ENCODE measurements at places on chromosomes 13 and 19.

DNA sequence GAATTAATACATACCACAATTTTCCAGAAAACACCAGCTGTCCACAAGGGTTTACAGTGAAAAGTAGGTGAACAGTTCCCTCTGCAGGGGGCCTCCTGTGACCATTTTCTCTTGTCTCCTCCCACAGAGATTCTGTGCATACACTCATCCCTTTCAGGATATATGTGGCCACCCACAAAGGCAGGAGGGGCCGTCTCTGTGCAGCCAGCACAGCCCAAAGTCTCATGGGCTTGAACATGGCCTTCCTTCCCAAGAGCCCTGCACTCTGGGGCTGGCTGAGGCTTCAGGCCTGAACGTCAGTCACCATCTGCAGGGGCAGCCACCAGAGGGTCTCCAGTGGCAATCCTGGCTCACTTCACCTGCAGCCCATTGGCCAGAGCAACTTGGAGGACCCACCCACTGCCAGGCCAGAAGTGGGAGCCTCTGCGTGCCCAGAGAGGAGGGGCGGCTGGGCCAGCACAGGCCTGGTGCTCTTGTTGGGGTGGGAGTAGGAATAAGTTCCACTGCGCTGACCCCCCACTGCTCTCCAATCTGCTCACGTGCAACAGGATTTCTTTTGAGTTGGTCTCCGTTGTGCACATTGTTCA lies 25.1 kb downstream of the TMEM161A start:
- DNase-seq: no peak

- DNase-seq: peak; percentile 14
Observed at GRCh38 chr19:8392017-8392591, 1.9 kb downstream of the RAB11B start.

- DNase-seq: no peak
Observed at GRCh38 chr13:78201411-78201810, 282.8 kb upstream of the EDNRB start.

DNA sequence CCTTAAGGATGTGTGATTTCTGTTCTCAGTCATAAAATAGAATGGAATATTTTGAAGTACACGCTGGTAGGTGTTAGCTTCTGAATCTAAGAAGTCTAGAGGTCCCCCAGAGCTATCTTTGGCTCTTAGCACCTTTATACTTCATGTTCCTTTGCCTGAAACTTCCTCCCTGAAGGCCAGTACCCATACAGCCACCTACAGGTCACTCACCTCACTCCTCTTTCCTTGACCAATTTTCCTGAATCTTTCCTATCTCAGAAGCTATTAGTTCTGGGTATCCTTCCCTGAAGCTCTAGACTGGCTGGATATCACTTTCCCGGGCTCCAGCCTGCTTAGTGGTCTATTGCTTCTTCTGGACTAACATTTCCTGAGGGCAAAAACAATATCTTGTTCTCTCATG lies 93.4 kb upstream of the EDNRB start:
- DNase-seq: no peak

DNA sequence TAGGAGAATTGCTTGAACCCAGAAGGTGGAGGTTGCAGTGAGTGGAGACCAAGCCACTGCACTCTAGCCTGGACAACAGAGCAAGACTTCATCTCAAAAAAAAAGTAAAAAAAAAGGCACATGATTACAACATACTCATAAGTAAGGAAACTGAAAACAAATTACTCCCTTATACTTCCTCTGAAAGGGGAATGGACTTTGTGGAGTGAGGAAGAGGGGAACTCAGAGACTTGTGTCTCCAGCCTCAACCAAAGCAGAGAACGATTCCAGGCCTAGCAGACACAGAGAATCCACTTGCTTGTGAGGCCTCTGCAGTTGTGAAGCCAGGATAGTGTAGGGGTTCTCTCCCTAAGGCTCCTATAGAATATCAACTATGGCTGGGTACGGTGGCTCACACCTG lies 4.3 kb upstream of the LATS2 start:
- no peak for DNase-seq

Measured in nucleus accumbens (tissue), 56 donors.